ENCODE measurements at places on chromosomes 12 and 14.

- no peak for DNase-seq
Observed at GRCh38 chr12:23193552-23193951, 568.6 kb downstream of the ETNK1 start.

GRCh38 chr12:121934309-121934664, 15.9 kb downstream of the CFAP251 start:
- DNase-seq = no peak

- no peak for DNase-seq
Observed at GRCh38 chr12:92185052-92185451, 39.4 kb upstream of the BTG1 start.

DNA sequence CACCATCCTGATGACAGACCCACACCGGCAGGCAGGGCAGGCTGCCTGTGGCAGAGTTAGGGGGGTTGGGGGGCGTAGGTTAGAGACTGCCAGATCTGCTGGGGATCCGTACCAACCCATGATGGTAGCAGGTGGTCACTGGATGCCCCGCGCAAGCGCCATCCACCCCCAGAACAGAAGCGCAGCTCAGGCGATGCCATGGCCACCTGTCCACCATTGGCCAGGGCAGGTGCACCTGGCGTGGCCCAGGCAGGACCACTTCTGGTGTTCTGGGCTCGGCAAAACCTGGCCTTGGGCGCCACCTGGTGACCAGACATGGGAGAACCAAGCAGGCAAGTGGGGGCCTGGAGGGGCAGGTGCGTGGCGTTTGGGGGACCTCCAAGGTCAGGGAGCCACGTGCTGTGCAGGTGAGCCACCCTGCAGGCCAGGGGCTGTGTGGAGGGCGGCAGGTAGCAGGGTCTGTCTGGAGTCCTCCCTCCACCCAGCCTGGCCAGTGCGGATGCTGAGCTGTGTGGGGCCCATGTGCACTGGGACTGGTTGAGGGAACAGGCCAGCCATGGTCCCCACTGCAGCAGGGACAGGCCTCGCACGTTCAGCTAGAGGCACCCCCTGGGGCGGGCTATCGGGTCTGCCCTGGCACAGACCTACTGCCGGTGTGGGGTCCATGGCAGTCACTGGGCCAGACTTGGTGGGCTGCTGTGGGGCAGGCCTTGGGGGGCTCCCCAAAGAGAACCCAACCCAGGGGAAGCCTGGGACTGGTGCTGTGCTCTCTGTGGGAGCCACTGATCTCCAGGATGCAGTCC, 15.6 kb downstream of the BAG5 start:
- DNase-seq = no peak

DNA sequence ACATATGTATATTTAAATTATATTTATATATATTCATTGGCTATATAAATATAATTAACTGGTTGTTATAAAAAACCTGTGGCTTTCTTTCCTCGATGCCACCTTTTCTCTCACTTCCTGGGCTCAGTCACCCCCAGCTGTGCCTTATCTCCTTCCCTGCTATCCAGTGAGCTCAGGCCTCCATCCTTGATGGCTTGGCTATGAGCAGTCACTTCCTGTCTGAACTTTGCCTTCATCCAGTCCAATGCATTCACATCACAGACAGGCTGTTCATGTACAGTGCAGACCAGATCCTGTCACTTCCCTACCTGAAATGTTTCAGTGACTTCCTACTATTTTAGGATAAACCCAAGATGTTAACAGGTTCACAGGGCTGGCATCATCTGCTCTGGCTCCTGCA, 115.3 kb upstream of the PRB2 start:
- no peak for DNase-seq

All from non-pigmented ciliary epithelial cell (primary cell).